ENCODE measurements at places on chromosomes 2 and 18.

DNA sequence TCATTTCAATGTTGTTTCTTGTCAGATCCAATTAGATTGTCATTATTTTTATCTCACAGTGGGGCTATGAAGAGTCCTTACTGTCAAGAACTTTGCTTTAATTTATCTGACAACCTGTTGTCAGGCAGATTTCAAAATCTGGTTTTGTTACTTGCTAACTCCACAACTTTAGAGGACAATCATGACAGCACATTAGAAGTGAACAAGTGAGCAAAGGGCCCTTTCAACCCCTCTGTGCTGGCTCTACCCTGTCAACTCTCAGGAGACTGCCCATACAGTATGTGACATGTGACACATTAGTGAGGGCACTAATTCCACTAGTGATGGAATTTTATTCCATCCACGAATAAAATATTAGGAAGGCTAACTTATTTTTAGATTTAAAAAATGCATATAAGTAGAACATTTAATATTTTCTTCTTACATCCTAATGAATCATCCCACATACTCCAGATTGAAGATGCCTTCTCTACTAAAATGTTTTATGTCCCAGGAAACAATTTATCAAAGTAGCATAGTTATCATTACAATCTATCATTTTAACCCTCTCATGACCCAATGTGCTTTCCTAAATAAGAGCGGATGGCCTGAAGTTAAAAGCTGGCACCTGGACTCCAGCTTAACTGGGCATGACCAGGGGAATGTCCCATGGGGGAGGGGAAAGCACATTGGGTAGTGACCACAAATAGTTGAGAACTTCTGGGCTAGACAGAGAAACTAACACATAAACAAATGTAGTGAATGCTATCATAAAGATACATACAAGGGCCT lies 97.6 kb upstream of the PPP1CB start:
- DNase-seq = no peak

DNA sequence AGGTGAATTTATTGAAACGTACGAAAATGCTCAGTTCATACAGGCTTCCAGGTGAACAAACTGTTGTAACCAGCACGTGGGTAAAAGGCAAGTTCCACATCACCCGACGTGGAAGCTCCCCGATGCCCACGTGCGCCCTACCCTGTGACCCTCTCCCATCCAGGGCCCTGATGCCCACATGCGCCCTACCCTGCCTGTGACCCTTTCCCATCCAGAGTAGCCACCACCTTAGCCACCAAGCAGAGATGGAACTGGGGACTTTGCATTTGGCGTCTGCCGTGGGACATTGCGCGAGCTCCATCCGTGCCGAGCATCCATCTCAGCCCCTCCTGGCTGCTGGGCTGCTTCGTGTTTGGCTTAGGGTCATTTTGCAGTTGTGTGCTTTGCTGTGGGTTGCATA lies 37.5 kb downstream of the ANO7 start:
- no peak for DNase-seq

- DNase-seq = no peak
These were observed 4.4 kb upstream of the NEU4 start for GRCh38 chr2:241804326-241805229.

GRCh38 chr2:196086517-196087368 lies 18.1 kb upstream of the DNAH7 start:
- DNase-seq = no peak

- no peak for DNase-seq
These were observed 267.7 kb downstream of the NBAS start for GRCh38 chr2:15293262-15293937.

DNA sequence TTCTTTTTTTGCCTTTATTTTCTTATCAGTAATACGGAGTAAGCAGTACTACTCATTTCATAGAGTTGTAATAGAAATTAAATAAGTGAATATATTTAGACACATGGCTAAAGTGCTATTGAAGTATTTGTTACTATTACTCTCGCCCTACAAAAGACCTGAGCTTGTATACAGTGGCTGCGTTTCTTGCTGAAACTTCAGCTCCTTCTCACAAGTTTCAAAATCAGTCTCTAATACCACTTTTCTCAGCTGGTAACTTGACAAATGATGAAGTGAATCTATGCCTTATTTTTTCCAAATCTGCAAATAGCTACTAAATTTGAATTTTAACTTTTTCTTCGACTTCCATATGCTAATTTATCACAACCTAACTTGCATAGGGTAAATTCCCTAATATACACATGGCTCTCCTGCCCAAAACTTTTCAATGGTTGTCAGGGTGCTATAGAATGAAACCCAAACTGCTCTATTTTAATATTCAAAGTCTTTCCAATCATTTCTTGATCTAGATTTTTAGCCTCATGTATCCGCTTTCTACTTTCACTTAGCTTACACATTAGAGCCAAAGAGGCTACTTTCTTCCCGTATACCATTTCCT lies 347.8 kb upstream of the GULP1 start:
- no peak for DNase-seq

GRCh38 chr2:230933521-230934180 lies 8.6 kb upstream of the GPR55 start:
- DNase-seq = no peak

Measured in NCI-H446 treated with DMSO at 0.1 percent for 48 hours (cell line).